ENCODE measurements at places on chromosomes 1 and 21. TPM values are rescaled to one million over a fixed set of nuclear protein-coding genes. Genes with fewer than 3 reads are reported as not detected.

DNA sequence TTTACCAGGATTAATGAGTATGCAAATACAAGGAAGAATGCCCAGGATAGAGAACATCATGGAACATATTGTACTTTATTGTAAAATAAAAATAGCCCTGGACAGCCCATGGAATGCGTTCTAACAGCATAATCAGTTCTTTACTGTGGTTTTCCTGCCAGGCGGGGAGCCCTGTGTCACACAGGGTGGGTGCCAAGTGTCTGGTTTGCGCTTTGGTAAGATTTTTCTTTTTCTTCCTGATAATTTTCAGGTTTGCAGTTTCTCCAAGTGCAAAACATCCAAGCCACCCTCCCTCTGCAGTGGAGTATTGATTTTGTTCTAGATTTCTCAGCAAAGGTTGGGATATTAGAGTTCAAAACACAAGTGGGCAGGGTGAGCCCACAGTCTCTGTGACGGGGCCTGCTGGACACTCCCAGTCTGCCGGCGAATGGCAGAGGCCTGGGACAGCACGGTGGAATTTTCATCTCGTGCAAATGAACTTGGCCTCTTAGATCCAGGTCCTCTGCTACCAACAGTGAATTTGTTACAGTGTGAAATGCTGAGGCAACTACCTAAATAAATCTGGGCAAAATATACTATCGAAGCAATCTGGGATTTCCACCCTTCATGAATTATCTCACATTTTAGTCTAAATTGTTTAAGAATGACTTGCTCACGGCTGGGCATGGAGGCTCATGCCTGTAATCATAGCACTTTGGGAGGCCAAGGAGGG is 15.6 kb upstream of the KCNJ15 start:
- no peak for DNase-seq

DNA sequence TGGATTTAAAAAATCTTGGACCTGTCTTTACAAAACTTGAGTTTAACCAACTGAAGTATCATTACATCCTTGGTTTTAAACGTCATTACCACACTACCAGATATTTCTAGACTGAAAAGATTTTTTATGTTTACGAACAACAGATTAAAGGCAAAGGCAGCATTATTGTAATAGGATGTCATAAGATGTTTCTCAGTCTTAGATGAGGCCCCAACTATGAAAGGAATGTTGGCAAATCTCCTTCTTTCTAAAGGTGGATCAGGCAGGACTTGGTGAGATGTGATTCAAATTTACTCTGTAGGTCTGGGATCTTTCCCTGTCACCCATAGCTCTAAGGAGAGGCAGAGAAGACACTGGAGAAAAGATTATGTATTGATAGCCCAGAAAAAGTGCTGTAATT is 417.9 kb downstream of the PTBP2 start:
- no peak for DNase-seq

- no peak for DNase-seq
Observed at GRCh38 chr1:245650441-245650960, 495.7 kb downstream of the KIF26B start.

DNA sequence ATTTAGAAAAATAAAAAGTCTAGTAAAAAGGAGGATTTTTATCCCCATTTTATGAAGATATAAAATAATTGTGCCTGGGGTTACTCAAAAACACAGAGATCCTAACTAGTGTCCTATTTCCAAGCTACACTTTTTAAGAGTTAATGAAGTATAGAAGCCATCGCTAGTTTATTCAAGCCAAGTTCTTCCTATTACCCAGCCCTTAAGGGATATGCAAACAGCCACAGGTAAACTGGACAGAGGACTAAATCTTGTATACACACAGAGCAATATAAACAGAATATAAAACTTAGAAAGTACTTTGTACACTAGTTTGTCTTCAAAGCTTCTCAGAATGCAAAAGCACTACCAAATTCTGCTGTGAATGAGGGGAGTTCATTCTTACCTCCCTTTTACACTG is 111.1 kb downstream of the RERE start:
- DNase-seq = no peak

DNA sequence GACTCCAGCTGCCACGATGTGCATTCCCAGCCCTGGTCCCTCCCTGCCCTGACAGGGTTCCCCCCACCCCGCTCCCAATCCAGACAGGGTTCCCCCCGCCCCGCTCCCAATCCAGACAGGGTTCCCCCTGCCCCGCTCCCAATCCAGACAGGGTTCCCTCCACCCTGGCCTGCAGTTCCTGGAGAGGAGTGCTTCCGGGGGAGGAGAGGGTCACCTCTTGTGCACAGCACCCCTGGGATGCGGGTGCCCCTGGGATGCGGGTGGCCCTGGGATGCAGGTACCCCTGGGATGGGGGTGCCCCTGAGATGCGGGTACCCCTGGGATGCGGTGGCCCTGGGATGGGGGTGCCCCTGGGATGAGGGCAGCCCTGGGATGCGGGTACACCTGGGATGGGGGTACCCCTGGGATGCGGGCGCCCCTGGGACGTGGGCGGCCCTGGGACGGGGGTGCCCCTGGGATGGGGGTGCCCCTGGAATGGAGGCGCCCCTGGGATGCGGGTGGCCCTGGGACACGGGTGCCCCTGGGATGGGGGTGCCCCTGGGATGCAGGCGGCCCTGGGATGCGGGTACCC is 36.7 kb upstream of the SLC19A1 start:
- peak; percentile 42 for DNase-seq

DNA sequence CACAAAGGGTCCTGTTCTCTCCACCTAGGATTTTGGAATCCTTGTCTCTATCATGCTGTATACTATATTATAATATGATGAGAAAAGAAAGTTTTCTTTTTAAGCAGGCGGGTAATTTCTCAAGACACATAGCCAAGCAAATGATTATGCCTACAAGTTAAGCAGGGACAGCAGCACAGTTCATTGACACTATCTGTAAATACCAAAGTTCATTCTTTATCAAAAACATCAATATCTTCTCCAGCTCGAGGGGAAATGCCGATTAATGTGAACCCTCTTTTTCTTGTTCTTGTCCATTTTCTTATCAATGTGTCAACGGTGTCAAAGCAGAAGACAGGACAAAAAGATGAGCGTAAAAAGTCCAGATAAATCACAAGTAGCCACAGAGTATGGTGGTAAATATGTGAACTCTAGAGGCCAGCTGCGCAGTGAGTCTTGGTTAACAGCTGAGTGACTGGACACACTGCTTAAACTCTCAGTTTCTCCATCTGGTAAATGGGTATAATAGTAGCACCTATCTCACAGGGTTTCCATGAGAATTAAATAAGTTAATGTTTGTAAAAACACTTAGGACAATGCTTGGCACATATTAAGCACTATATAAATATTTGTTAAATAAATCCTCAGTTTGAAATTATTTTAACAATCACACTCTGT is 30.9 kb downstream of the LPAR3 start:
- DNase-seq = no peak

DNA sequence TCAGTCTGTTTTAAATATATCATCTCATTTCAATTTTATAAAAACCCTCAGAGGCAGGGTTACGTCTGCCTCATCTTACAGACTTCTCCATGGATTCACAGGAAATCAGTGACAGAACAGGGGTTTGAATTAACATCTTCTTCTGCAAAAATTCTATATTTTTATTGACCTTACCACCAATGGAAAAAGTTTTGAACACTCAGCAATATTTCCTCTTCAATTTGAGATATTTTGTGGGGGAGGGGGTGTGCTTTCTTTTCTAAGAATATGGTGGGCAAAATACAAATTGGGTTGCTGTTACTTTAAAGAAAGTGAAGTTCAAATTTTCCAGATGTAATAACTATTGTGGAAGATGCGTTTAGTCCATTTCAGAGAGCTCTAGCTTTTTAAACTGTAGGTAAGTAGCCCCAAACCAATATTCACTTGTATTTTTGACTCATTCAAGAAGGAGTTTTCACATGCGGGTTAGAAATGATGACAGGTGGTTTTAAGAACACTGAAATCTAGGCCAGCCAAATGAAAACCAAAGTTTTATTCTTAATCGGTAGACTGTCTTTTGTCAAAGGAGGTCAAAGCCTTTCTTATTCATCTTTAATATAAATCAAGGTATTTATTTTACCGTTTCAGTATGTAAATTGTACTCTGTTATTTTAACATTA is 17.4 kb downstream of the TGFB2 start:
- DNase-seq = no peak

GRCh38 chr1:154431586-154432373 is 26.6 kb downstream of the IL6R start:
- DNase-seq = no peak

Gene KRTAP11-1
- not detected for total RNA-seq

Data from Peyer's patch (tissue), 4 donors.